NCI-H460 (cell line): ENCODE measurements at places on chromosomes 7 and 10.

DNA sequence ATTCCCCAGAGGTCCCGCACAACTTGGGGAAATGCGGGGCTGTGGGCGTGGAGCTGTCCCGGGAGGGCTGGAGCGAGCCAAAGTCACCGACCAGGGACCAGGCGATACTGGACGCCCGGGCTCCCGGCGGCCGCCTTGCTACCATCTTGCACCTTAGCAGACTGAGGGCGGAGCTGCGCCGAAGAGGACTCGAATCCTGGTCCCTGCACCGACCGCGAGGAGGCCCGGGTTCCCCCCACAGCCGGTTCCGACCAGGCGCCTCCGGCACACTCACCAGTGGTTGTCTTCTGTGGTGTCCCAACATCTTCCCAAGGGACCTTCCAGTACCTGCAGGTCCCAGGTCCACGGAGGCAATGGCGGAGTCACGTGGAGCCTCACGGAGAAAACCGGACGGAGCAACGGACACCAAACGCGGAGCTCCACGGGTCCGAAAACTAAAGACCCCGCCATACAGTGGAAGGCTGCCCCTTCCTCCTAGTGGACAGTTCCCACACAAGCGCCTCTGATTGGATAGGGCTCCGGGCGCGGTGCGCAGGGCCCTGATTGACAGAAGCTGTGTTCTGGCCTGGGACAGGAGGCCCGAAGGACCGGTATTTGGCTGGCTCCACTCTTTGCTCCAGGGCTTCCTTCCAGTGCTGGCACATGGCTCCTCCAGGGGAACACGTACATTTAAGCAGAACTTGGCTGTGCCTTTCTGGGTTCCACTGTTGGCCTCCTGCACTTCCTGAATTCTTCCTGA, 124.6 kb upstream of the ZNF479 start:
- DNase-seq = no peak

- no peak for DNase-seq
Observed at GRCh38 chr10:17001961-17002749, 127.5 kb downstream of the CUBN start.

DNA sequence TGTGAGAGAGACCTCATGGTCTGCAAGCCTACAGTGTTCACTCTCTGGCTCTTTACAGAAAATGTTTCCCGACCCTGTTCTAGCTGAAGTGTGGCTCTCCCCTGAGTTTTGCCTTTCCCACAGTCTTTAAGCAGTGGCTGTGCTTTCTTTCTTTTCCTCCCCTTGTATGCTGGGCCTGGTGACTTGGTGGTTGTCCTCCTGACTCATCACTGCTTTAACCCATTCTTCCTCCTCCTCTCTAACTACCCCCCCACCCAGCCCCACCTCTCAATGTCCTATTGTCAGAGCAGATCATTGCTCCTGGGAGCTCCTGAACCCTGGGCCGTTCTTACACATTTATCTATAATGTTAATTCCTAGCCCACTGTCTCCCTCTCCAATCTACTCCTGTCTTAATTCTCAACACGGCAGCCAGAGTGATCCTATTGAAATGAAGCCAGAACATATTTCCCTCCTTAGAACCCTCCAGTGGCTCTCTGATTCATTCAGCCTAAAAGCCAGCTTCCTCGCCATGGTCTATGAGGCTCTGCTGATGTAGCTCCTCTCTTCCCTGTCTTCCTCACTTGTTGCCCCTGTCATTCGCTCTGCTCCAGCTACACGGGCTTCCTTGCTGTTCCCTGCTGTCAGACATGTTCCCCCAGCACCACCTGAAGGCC, 55.0 kb downstream of the DENND11 start:
- no peak for DNase-seq

DNA sequence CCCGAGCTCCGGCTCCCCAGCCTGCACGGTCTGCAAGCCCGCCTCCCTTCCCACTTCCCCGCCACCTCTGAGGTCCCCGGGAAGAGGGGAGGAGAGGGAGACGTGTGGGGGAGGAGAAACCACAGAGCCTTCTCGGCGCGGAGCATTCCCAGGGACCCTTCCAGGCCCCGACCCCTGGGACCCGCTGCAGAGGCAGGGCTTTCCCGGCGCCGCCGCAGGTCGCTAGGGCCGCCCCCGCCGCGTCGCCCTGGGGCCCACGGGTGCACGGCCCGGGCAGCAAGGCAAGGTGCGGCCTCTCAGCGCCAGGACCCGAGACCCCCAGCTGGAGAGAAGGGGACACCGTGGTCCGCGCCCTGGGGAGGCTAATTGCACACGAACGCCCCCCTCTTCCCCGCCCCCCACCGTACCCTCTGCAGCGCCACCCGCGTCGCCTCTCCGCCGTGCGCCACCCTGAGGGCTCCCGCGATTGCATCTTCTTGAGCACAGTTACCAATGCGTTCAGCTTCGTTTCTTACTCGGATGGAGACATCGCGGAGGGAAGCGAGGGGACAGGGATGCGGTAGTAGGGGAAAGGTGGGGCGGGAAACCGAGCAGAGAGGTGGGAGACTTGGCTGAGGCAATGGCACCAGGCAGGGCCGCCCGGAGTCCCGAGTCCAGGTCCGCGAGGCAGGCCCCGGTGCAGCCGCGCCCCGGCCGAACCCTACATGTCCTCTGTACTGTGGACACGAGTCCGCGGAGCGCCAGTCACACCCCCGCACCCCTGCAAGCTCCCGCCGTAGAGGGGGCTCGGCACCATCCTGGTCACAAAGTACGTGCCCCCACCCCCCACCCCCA, 28.9 kb downstream of the SKIDA1 start:
- no peak for DNase-seq
